ENCODE measurements at places on chromosomes 1 and 21.

- no peak for DNase-seq
Observed at GRCh38 chr1:1921901-1922701, 3.0 kb upstream of the TMEM52 start.

GRCh38 chr1:5009376-5010065 lies 355.1 kb downstream of the AJAP1 start:
- DNase-seq, result no peak

DNA sequence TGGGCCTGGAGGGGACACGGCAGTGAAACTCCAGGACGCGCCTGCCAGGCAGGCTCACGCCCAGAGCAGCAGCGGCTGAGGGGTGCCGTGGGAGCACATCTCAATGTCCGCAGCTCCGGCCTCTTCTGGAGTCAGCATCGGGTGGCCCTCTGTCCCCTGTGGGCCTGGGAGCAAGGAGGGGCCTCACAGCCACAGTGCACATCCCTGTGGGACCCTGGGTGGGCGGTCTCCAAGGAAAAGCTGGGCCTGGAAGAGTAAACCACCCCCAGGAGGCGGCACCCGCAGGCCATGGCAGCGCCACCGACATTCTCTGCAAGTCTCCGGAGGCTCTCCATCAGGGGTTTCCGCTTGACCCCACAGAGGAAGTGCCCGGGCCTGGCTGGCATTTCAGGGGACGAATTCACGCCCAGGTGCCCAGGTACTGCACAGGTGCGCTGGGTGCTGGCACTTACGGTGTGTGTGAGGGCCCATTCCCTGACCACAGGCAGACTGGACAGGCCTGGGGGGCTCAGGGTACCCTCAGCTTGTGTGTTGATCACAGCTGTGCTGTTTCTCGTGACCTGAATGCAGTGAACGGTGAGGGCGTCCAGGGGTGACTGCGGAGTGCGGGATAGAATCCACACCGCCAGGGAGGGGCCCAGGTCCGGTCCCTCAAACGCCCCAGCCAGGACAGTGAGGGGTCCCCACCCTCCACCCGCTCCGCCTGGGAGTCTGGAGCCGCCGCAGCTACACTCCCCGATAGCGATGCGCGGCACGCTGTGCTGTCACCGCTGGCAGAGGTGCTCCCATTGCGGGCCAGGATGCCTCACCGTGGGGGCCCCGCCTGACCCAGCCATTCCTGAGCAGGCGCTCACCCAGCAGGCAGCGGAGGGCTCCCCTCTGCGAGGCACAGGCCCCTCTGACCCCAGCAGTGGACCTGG lies 16.6 kb upstream of the RNF223 start:
- no peak for DNase-seq

- DNase-seq, result no peak
Observed at GRCh38 chr1:94676686-94677085, 135.1 kb upstream of the F3 start.

GRCh38 chr1:14538335-14538734 lies 60.1 kb upstream of the KAZN start:
- no peak for DNase-seq

- DNase-seq, result no peak
Observed at GRCh38 chr1:12596007-12596821, 21.8 kb downstream of the DHRS3 start.

DNA sequence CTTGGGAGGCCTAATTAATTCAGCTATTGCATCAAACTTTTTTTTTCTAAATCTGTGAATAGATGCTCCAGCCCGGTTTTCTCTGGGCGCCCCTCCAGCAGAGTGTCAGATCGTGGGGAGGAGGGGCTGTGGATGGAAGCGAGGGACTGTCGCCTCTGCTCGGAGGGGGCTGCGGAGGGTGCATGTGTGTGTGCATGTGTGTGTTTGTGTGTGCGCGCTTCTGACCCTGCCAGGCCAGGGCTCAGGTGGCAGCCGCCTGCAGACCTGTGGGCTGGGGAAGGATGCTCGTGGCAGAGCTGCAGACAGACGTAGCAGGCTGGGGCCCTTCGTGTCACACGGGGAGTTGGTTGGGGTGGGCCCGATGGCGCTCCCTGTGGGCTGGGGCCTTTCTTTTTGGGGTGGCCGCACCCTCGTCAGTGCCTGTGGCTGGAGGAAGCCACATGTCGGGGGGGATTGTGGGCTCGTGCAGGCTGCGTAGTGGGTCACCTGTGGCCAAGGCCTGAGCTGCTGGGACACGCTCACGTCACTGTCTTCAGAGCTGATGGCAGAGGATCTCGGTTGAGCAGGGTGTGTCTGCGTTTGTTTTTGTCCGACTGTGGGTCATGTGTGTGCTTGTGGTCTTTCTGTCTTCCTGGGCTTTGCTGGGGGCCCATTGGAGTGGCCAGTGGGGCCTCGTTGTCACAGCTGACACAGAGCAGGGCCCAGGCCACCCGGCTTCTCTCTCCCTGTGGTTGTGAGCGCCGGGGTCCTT lies 2.8 kb downstream of the SKI start:
- peak; percentile 96 for DNase-seq

GRCh38 chr1:2381741-2382620 lies 9.4 kb downstream of the MORN1 start:
- DNase-seq, result peak; percentile 25

- no peak for DNase-seq
Observed at GRCh38 chr1:157124855-157125254, 13.3 kb downstream of the ETV3 start.

- DNase-seq, result no peak
Observed at GRCh38 chr1:217889401-217889800, 258.3 kb downstream of the SPATA17 start.

DNA sequence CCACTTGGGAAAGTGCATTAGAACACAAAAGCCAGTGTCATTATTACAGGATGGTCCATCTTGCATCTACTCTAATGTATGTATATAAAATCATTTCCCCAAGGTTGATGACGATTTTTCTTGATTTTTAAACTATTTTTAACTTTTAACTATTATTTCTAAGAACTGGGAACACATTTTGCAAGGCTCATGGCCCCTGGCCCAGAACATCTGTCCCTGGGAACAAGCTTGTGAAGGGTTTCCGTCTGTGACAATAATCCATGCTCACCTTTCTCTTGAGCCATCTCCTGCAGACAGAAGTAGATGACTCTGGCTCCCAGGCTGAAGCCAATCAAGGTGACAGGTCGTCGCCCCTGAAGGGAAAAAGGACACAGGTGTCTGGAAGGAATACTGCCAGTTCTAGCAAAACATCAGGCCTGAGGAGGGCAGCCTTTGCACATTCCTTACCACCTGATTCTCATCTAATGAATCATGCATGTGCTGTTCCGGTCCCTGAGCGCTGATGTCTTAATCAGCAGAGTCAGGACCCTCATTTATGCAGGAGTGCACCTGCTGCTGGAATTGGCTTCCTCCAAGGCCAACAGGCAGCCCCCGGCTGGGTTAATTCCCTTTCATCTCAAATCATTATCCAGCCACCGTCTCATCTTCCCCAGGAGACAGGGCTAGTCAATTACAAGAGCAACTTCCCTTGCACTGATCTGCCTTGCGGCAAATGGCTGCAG lies 62.5 kb downstream of the TMCO4 start:
- peak; percentile 33 for DNase-seq

- DNase-seq, result no peak
Observed at GRCh38 chr1:90613371-90613770, 103.7 kb downstream of the BARHL2 start.

- DNase-seq, result no peak
Observed at GRCh38 chr1:200226969-200227303, 182.9 kb downstream of the ZNF281 start.

GRCh38 chr1:59498640-59499039 lies 201.7 kb downstream of the FGGY start:
- no peak for DNase-seq

DNA sequence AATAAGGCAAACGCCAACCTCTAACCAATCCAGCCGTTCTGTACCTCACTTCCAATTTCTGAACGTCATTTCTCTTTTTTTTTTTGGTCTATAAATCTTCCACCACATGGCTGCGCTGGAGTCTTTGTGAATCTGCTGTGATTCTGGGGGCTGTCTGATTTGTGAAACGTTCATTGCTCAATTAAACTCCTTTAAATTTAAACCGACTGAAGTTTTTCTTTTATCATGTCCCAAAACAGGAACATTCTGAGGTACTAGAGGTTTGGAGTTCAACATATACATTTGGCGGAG lies 65.5 kb upstream of the BACH1 start:
- DNase-seq, result no peak

GRCh38 chr1:88529581-88529980 lies 154.5 kb upstream of the PKN2 start:
- no peak for DNase-seq

DNA sequence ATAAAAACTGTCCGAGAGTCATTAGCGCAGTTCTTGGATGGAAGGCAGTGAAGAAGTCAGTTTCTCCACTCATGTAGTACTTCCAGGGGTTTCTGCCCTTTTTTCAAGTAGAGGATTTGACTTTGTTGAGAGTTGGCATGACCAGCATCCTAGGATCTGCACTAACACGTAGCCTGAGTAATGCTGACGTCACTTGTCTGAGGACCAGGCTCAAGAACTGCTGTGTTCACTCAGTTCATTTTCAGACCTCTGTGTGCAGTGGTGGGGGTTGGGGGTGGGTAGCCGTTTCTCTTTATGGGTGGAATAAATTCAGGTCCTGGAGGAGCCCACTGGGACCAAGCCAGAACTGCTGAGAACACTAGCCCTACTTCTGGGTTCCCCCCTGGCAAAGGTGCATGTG lies 53.3 kb downstream of the MRPS6 start:
- DNase-seq, result no peak

DNA sequence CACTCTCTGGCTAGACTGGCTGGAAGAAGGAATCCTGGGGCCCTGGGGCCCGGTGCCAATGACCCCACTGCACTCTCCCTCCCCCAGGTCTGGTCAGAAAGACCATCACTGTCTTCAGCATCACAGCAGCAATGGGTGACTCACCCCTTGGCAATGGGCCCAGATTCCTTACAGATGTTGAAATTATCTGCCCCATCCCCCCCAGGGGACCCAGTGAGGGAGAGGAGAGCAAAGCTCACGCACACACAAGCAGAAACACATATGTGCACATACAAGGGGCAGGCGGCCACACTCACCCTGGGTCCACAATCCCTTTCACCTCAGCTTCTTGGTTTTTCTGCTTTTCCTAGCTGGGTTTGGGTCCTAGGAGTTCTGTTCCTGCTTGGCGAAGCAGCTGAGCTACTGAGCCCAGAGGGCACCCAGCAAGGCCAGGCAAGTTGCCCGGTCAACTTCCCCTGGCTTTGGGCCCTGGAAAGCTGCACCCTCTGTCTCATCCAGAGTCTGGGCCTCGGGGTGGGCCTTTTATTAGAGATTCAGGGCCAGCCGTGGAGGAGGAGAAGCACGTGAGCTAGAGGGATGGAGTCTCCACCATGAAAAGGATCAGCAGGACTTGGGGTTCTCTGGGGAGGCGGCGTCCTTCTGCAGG lies 2.6 kb downstream of the COL16A1 start:
- peak; percentile 90 for DNase-seq

- no peak for DNase-seq
Observed at GRCh38 chr1:110233861-110234260, 23.7 kb downstream of the KCNC4 start.

GRCh38 chr1:167136191-167136614 lies 42.3 kb downstream of the STYXL2 start:
- DNase-seq, result no peak

GRCh38 chr1:207025146-207025880 lies 7.2 kb downstream of the C1orf116 start:
- no peak for DNase-seq

- no peak for DNase-seq
Observed at GRCh38 chr21:35178827-35179226, 129.7 kb upstream of the RUNX1 start.

DNA sequence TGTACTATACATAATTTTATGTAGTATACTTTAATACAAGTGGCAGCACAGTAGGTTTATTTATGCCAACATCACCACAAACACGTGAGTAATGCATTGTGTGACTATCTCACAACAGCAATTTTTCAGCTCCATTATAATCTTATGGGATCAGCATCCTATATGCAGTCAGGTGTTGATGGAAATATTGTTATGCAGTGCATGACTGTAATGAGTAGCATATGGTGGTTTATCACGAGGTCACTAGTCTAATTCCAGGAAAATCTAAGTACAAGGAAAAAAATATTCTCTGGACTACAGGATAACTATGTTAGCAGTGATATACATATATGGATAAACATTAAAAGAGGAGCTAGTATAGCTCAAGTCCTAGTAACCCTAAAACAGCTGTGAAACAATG lies 69.0 kb downstream of the ATP1B1 start:
- no peak for DNase-seq

GRCh38 chr1:18602533-18603211 lies 28.0 kb upstream of the PAX7 start:
- no peak for DNase-seq

- DNase-seq, result no peak
Observed at GRCh38 chr1:229017091-229017490, 253.8 kb upstream of the RAB4A start.

DNA sequence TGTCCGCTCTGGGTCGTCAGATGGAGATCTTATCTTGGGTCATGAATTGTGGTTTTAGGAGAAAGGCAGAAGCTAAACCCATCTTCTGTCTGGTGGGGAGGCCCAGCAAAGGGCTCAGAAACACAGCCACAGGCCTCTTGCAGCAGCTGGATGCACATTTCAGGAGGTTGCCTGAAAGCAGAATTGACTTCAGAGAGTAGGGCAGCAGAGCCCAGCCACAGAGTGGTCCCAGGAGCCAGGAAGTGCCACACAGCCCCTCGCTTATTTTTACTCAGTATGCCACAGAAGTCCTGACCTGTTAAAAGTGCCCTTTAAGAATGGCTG lies 8.3 kb upstream of the RIPK4 start:
- DNase-seq, result no peak

GRCh38 chr1:220769205-220769604 lies 17.5 kb upstream of the MTARC1 start:
- DNase-seq, result no peak

- peak; percentile 53 for DNase-seq
Observed at GRCh38 chr1:205930799-205931281, 12.4 kb downstream of the SLC26A9 start.

- no peak for DNase-seq
Observed at GRCh38 chr1:44050261-44050660, 19.0 kb upstream of the SLC6A9 start.

- no peak for DNase-seq
Observed at GRCh38 chr1:158969855-158970254, 38.5 kb downstream of the PYHIN1 start.

- DNase-seq, result no peak
Observed at GRCh38 chr1:3676581-3677470, 24.5 kb downstream of the TP73 start.

DNA sequence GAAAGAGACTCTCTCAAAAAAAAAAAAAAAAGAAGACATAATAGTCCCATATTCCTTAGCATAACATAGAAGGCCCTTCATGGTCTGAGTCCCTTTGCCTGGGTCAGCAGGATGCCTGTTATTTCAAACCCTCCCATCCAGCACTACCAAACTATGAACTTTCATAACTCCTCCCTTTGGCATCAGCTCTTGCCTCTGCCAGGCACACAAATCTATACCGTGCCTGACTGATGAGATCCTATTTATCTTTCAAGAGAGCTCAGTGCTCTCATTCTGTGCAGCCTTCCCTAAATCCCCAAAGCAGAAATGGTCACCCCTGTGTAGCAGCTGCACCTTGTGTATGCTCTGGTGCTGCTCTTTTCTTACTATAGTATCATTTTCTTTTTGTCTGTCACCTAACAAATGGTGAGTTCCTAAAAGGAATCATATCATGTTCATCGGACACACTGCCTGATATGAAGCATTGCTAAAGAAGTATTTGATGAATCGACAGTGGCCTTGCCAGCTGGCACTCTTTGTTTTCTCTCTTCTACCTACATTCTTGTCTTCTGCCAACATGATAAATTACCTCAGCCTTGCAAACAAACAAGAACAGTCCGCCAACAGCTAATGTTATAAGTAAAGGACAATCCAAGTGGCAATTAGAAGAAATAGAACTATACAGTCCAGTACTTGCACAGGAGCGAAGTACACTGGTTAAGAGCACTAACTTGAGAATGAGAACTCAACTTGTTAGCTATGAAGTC lies 29.9 kb downstream of the FMO4 start:
- DNase-seq, result no peak

Data from spinal cord (tissue), 10 donors.